ENCODE measurements at places on chromosomes 11 and 22. TPM values are rescaled to one million over a fixed set of nuclear protein-coding genes. Genes with fewer than 3 reads are reported as not detected.

DNA sequence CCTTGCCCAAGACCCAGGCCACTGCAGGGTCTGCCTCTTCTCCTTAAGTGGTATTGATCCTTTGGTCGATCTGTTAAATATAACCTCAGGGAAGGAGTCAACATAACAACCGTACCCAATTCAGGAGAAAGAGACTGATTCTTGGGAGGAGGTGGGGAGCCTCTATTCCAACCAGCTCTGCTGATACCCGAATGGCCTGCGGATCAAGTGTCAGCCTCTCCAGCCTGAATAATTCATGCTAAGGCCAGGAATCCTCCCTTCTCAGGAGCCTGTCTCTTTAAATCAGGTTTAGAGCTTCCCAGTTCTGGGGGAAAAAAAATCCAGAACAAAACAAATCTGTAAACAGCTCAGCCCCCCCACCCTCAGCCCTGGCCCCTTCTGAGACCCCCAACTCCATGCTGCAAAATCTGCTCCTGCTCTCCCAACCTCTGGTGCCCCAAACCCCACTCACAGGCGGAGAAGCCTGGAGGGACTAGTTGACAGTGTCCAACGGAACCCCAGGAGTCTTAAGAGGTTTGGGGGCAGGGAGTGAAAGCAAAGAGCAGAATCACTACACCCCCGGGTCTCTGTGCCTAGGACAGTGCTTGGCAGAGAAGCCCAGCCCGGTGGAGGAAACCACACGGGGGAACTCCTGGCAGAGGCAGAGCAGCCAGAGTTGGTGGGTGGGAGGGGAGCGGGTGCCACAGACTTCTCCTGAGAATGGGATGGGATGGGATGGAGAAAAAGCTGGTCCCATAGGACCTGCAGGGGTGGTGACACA is 863 bp upstream of the TPBGL start:
- no peak for DNase-seq

GRCh38 chr11:36395978-36396736 is 100.1 kb downstream of the PRR5L start:
- DNase-seq, result no peak

Gene PHLDA2
- not detected for polyA plus RNA-seq

Gene CECR2
- polyA plus RNA-seq, result 23.2 TPM
